ENCODE measurements at places on chromosomes 2 and 18. TPM values are rescaled to one million over a fixed set of nuclear protein-coding genes. Genes with fewer than 3 reads are reported as not detected.

VAMP5 gene
- not detected for total RNA-seq

ASAP2 gene
- 65.1 TPM for total RNA-seq

BIRC6 gene
- total RNA-seq, result 32.0 TPM

HOXD1 gene
- 0.25 TPM for total RNA-seq

GNAL gene
- 8.4 TPM for total RNA-seq

CLIP4 gene
- 14.4 TPM for total RNA-seq

VWC2L gene
- not detected for total RNA-seq

CCDC74B gene
- total RNA-seq, result 5.1 TPM

USP40 gene
- 21.0 TPM for total RNA-seq

TMEM37 gene
- 1.8 TPM for total RNA-seq

TXNDC2 gene
- total RNA-seq, result 0.17 TPM
